ENCODE measurements at places on chromosomes 3 and 15.
A peak's percentile ranks its signal among the peaks of the same experiment; 100 is the strongest.

- DNase-seq = no peak
Observed at GRCh38 chr3:110391640-110392395, 679.8 kb upstream of the NECTIN3 start.

- DNase-seq = no peak
Observed at GRCh38 chr3:151944356-151944755, 70.9 kb downstream of the SUCNR1 start.

DNA sequence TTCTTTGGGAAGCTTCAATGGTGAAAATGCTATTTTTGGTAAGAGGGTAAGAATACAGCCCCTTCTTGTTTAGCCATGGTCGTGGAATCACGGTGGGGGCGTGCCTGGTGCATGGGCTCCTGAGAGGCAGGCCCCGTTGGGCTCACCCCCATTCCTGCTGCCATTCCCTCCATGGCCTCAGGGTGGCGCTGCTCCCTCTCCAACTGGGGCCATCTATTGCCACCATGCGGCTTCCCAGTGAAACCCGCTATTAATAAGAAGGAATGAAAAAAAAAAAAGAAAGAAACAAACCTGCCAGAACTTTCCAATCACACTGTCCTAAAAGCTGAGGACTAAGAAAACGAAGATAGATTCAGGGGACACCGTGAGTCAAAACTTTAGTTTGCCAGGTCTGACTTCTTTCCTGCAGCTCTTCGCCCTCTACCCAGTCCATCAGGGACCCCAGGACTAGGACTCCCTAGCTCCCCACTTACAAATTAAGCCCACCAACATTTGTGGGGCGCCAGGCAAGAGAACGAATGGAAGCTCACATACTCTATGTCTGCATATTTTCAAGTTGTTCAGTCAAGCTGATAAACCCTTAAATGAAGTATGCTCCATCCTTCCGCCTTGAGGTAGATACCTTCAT, 30.6 kb upstream of the ABHD2 start:
- DNase-seq = peak; percentile 45

- DNase-seq = peak; percentile 28
Observed at GRCh38 chr15:60507596-60508424, 28.9 kb upstream of the ICE2 start.

DNA sequence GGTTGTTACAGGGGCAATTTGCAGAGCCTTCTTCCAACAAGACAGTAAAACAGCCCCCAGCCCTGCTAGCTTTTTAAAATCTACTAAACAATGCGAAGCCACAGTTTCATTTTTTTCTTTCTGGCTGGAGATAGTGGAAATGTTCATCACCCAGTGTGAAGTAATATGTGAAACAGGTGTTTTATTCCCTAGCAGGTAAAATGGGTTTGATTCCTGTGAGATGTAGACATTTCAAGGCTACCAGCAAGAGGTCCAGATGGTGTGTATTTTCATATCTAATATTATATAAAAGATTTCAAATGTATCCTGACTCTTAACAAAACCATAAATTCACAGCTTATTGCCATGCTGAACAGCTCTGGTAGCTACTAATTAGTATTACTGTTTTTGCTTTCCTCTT, 160.3 kb downstream of the SATB1 start:
- no peak for DNase-seq
